ENCODE measurements at places on chromosomes 12 and 14.

DNA sequence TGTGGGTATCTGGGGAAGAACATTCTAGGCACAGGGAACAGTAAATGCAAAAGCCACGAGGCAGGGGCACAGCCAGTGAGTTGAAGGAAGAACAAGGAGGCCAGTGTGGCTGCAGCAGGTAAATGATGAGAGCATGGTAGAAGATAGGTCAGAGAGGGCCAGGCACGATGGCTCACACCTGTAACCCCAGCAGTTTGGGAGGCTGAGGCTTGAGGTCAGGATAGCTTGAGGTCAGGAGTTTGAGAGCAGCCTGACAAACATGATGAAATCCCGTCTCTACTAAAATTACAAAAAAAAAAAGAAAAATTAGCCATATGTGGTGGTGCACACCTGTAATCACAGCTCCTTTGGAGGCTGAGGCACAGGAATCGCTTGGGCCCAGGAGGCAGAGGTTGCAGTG lies 86.7 kb upstream of the ESRRB start:
- no peak for DNase-seq

DNA sequence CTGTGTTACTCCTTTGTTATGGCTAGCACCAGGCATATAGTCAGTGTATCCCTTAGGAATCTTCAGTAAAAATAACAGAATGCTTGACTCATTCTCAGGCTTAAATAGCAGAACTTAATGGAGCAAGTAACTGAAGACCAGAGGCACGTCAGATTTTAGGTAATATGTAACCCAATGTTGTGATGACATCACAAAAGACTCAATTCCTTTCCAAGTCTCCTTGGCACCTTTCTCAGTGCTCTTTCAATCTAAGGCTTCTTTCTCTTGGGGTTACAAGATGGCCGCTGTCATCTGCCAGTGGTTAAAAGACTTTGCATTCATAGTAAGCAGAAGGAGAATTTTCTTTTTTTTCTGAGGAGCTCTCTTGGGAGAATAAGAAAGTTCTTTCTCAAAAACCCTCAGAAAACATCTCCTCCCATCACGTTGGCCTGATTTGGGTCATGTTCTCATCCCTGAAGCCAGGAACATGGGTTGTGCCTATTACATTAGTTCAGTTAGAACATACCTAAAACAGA lies 33.4 kb upstream of the DCN start:
- DNase-seq = no peak

- DNase-seq = no peak
Measured at GRCh38 chr12:59637692-59638070, 41.9 kb downstream of the SLC16A7 start.

DNA sequence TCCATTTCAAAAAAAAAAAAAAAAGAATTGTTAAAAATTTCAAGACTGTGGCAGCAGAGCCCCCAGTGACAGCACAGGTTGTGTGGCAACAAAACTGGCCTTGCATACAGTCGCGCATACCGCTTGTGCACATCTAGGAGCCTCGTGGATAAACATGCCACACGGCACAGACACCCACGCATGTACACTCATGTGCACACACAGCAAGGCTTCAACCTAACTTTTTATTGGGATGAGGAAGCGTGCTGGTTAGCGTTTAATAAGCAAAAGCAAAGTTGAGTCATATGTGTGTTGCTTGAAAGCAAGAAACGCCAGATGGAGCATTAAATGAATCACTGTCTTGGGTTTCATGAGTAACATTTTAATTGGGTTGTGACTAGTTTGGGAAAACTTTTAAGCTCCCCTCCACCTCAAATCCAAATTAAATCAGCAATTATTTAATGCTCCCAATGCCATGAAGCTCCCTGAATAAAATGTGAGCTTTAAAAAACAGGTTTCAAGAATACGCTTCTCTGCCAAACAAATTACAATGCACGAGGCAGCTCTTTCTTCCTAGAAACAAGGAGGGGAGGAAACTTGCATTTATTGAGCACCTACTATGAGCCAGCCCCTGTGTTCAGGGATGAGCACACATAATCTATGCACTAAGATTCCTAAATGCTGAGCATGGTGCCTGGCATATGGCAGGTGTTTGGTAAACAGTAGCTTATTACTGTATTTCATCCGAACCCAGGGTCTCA lies 35.7 kb upstream of the EML1 start:
- no peak for DNase-seq

DNA sequence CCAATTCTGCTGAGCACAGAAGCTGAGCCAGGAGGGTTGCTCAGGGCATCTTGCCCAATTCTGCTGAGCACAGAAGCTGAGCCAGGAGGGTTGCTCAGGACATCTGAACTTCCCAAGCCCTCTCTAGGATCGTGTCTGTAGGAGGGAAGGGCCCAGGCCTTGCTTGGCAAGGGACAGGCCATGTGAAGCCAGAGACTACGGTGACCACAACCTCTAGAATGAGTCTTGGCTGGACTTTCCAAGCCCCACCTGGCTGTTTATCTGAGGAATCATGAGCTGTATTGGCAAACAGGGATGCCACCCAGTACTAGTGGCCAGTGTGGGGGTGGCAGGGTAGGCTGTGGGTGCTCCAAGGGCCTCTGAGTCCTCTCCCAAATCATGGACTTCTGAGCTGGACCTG lies 7.7 kb upstream of the SERPINA6 start:
- no peak for DNase-seq
